ENCODE measurements at places on chromosomes 11 and 22.

DNA sequence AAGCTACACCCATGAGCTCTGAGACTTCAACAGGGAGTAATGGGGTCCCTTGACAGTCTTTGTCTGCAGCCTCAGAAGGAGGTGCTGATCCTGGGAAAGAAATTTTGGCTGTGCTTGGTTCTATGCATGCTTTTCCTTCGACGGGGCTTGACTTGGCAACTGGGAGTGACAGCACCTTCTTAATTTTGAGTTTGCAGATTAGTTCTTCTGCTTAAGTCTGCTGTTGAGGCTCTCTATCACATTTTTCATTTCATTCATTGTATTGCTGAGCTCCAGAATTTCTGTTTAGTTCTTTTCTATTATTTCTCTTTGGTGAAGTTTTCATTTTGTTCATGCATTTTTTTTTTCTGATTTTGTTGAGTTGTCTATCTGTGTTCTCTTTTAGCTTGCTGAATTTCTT lies 125.6 kb downstream of the SNX19 start:
- no peak for DNase-seq

GRCh38 chr11:81658722-81659121 lies 1074.9 kb downstream of the FAM181B start:
- peak; percentile 29 for DNase-seq

DNA sequence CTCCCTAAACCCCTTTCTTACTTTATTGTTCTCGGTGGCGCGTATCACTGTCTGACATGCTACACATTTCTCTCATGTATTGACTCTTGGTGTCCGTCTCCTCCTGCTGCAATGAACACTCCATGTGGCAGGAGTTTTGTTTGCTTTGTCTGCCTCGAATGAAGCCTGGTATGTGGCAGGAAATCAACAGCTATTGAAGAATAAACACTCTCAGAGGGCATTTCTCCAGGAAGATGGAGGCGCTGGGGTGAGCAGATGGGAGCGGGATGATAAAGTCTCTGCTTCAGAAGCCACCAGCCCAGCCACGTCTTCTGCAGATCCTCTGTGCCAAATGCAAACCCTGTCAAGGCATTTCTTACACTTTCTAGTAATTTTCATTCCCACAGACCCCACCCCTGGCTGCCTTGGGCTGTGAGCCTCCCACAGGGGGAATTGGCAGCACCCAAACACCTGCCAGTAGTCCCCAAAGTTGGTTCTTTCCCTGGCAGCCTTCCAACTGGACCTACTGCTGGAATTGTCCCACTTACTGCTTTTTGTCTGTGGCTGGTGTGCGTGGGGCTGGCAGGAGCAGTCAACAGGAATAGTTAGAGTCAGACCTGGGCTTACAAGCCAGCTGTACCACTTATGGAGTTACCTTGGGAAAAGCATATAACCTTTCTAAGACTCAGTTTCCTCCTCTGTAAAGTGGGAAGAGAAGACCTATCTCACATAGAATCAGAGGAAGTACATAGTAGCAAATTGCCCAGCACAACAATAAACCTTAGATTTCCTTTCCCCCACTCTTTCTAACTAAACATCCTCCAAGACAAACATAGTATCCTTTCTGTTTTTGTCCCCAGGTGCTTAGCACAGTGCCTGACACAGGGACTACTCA lies 13.3 kb upstream of the IL10RA start:
- no peak for DNase-seq

- no peak for DNase-seq
Observed at GRCh38 chr11:2737226-2737590, 37.4 kb upstream of the KCNQ1OT1 start.

- DNase-seq = no peak
Observed at GRCh38 chr11:46134540-46134939, 13.3 kb upstream of the PHF21A start.

GRCh38 chr11:30488304-30488998 lies 97.7 kb downstream of the MPPED2 start:
- DNase-seq = no peak

- no peak for DNase-seq
Observed at GRCh38 chr22:43438666-43439347, 27.0 kb downstream of the MPPED1 start.

GRCh38 chr22:38843201-38843656 lies 599 bp downstream of the NPTXR start:
- DNase-seq = peak; percentile 52

GRCh38 chr11:9660886-9661285 lies 3.0 kb upstream of the SWAP70 start:
- DNase-seq = peak; percentile 72

DNA sequence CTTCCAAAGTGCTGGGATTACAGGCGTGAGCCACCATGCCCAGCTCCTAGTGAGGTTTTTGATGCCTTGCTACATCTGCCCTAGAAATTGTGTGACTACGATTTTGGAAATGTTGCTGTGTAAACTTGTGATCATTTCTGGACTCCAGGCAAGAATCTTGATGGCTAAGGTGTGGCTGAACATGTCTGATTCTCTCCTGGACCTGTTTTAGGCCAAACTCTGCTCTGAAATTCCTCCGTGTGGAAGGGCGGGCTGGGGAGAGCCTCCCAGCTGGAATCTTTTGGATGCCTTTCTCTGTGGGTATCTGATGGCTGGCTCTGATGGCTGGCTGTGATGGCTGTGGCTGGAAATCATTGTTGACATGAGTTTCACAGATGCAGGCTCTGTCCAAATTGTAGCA lies 8.2 kb downstream of the PNPLA3 start:
- DNase-seq = no peak

- no peak for DNase-seq
Observed at GRCh38 chr11:14158393-14158792, 195.9 kb downstream of the SPON1 start.

- peak; percentile 17 for DNase-seq
Observed at GRCh38 chr22:42173183-42173926, 42.7 kb upstream of the CYP2D6 start.

All from fibroblast of mammary gland (primary cell).